Left forelimb (tissue), 1 donor: ENCODE measurements at places on chromosomes 1 and 21.

DNA sequence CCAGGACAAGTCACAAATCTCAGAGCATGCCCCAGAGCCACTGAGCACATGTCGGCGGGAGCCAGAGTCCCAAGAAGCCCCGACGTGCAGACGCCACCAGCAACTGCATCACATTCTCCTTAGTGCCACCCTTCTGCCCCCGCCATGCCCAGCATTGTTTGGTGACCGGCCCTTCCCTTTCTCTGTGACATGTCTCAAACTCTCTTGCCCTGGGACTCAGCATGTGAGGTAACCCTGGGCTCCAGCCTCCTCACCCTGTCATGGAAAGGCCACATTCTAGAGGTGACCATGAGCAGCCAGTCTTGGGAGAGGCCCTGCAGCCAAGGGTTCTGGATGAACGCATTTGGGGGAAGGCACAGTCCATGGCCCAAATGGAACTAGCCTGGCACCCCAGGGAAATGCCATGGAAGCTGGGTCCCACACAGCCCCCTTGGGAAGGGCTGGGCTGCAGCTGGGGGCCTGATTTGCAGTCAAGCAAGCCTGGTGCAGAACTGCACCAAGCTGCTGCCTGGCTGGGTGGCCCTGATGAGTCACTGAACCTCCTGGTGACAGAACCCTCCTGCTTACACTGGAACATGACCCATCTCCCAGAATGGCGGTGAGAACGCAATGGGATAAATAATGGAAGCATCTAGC lies 94.4 kb downstream of the ITPKB start:
- no peak for DNase-seq

GRCh38 chr1:235101558-235102258 lies 26.9 kb downstream of the TOMM20 start:
- DNase-seq, result no peak

DNA sequence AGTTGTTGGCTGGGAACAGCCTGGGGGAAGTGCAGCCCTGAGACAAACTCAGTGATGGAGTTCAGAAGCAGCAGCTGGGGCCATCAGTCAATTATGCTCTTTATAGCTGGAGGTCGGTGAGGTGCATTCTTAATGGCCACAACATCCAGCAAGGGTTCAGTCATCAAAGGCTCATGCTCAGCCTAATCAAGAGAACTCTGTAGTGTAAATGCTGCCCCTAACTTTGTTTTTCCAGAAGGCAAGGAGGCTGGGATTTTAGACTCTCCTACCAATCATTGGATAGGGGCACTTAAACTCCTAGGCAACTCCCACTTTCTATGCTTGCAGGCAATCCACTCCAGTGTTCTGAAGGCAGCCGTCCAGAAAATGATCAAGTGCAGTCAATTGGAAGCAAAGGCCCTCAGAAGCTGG lies 15.0 kb upstream of the RGS4 start:
- no peak for DNase-seq

GRCh38 chr1:38783640-38784229 lies 75.8 kb downstream of the RRAGC start:
- DNase-seq, result no peak

- no peak for DNase-seq
Observed at GRCh38 chr1:193951984-193952383, 765.6 kb upstream of the B3GALT2 start.

- no peak for DNase-seq
Observed at GRCh38 chr1:33322870-33323585, 2.1 kb upstream of the A3GALT2 start.

DNA sequence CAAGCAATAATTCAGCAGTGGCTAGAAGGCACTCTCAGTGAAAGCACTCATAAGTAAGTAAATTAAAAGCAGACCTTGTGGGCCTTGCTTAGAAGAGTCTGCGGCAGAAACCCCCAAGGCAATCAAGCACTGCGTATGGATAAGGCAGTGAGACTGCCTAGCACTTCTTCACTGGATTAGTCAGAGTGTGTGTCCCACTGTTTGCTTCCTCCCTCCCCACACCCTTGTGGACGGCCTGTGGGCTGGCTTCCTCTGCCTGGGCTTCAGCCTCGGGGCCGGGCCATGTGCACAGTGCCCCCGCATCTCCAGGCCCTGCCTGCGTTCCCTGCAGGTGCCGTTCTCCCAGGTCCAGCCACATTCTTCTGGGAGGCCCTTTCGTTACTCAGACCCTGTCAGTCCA lies 23.8 kb downstream of the AGT start:
- DNase-seq, result no peak

- DNase-seq, result no peak
Observed at GRCh38 chr1:161994175-161994668, 29.4 kb downstream of the OLFML2B start.

DNA sequence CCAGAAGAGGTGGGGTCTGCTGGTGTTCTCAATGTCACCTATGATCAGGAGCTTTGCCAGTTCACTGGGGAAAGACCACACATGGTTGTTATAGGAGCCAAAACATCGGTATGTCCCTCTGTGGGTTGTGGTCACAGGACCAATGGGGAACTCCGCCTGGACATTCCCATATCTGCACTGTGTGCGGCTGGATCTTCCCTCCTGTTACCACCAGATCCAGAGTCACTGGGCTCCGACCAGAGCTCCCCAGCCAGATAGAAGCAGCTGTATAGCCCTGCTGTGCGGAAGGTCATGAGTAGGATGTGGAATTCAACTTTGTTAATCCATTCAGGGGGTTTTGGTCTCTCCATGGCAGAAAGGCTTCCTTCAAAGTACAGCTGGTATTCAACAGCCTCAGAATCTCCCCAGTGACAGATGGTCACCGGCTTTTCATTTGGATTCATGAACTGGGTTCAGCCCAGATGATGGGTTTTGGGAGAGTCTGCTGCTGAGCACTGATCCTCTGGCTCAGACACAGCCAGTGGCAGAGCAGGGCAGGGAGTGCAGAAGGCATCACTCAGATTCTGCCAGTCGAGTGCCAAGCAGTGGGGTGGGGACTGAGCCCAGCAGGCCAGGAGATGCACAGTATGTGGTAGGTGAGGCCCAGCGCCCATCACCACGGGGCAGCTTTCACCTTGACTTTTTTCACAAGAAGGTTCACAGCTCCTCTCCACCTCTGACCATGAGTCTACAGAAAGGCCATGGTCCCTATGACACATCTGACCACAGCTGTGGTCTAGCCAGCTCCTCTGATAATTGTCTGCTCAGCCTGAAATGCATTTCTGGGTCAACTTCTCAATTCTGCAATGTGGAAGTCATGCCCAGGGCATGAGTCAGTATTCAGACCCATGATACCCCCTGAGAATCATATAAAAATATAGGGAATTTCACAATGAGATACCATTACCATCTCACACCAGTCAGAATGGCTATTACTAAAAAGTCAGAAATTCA lies 2.9 kb upstream of the SHCBP1L start:
- no peak for DNase-seq

- DNase-seq, result no peak
Observed at GRCh38 chr1:205914155-205914507, 29.1 kb downstream of the SLC26A9 start.

DNA sequence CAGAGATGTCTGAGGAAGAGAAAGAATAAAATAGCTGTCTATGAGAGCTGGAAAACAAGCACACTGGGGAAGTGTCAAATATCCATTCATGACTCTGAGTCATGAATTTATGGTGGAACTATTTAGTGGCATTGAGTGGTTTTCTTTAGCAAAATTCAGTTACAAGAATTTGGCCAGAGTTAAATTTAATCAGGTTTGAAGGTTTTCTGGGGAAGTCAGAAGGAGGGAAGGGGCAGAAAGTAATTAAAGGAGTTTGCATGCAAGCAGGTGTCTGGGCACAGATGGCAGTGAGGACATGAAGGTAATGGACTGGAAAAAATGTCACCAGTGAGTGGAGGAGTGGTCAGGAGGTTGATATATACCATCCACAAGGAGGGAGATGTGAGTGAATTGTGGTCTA lies 121.9 kb upstream of the IVNS1ABP start:
- DNase-seq, result no peak

- no peak for DNase-seq
Observed at GRCh38 chr1:244322181-244322580, 129.5 kb downstream of the ADSS2 start.

DNA sequence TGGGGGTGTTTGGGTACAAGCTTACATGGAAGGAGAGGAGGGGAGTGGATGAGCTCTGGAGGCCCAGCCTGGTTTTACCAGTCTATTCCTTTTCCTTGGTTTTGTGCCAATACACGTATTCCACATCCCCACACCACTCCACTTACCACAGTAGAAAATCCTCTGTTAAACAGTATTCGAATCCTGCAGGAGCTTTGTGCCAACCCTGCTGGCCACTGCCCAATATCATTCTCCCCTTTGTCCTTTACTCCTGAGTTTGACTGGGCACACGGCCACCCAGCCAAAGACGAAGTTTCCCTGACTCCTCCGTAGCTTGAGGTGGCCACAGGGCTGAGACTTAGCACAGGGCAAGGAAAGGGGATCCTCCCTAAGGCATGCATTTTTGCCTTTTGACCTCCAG lies 61.6 kb downstream of the TMCO4 start:
- DNase-seq, result no peak

DNA sequence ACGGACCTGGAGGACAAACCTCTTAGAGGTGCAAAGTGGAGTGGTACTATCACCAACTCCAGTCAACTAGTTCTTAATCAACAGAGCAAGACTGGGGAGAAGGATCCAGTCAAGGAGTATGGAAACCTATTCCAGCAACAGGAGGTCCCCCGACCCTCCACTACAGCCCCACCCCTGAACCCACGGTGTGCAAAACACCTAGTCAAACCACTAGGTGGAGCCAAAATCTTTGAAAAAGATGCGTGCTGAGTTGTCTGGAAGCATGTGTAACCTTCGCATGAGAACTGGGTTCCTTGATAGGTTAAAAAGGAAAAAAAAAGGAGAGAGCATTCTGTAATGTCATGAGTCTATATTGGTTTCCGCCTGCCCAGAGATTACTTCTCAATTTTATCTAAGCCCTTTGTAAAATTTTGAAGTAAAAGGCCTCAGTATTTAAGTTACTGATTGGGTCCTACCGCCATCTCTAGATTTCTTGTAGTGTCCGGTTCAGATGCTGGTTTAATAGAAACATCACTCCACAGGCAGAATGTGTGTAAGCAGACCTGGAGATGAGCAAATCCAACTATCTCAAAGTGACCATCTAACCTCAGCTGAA lies 81.9 kb upstream of the HAO2 start:
- DNase-seq, result no peak

DNA sequence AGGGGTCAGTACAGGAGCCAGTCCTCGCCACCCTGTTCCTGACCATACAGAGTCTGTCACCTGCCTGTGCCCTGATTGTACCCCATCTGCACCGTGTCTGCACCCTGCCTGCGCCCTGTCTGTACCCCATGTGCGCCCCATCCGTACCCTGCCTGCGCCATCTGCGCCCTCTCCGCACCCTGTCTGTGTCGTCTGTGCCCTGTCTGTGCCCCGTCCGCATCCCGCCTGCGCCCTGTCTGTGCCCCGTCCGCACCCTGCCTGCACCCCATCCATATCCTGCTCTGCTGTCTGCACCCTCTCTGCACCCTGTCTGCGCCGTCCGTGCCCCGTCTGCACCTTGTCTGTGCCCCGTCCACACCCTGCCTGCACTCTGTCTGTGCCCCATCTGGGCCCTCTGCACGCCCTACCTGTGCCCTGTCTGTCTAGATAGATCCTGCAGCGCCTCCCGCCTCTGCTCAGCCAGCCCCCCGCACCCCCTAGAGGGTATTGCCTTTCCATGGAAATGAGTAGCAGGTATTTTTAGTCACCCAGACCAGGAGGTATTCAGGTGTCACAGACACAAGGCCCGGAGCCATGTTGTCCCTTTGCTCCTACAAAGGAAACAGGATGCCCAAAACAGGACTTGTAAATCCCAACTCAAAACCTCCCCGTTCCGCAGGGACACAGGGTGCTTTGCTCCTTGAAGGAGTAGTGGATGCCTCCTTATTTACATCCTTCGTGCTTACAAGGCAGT lies 7.7 kb upstream of the NPHP4 start:
- DNase-seq, result no peak

DNA sequence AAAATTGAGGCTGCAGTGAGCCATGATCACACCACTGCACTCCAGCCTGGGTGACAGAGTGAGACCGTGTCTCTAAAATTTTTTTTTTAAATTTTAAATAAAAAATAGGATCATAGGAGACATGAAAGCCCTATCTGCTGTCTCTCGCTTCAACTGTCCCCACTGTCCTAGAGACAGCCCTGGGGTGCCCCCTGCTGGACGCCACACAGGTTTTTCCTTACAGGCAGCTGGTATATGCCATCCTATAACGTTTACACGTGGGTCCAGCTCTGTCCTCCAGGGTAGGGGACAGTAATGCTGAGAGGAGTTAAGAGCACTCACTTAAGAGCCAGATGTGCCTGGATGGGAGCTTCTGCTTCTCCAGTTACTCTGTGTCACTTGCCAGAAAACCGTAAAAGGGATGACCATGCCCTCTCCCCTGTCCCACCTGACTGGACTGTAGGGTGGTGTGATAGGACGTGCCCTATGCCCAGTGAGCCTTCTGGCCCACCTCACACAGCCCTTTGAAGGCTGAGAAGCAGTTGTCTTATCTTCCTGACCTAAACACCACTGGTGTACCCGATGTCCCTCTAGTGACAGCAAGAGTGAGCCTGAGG lies 8.5 kb downstream of the FBXO2 start:
- no peak for DNase-seq

GRCh38 chr1:32494711-32495337 lies 30.0 kb downstream of the ZBTB8B start:
- DNase-seq, result no peak

DNA sequence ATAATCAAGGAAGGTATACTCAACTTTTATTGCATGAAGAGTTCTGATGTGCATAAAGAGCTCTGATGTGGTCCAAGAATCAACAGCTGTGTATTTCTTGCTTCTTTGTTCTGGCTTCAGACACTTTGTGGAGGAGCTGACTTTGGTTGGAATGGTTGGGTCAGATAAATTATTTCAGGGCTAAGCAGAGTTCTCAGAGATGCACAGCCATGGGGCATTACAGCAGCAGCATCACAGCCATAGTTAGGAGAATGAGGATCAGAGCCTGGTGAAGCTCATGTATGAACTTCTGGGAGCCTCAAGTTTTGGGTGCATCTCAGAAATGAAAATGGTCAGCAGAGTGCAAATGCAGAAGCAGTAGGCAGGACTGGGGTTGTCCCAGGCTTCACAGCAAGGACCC lies 267.4 kb upstream of the RUNX1 start:
- no peak for DNase-seq

DNA sequence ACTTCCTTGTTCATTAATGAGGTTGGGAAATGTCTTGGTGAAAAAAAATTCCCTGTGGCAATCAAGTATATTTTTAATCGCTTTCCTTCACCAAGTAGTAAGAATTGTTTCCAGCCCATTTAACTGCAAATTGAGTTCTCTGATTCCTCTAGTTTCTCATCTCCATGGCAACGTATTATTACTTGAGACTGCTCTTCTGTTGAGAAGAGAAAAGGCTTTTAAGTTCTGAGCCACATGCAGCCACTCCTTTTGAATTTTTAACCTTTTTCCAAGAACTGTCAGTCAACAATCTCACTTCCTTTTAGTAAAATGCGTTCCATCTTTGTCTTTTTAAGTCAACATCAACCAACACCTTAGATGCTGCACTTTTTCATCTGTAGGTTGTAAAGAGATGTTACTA lies 75.7 kb upstream of the KIAA1614 start:
- DNase-seq, result no peak

GRCh38 chr1:42937836-42938644 lies 20.6 kb downstream of the SLC2A1 start:
- no peak for DNase-seq
